ENCODE measurements at places on chromosomes 3 and 15.

GRCh38 chr3:40237889-40238571 lies 71.5 kb upstream of the EIF1B start:
- no peak for DNase-seq

- DNase-seq, result no peak
Measured at GRCh38 chr3:180595559-180595935, 6.4 kb upstream of the TTC14 start.

DNA sequence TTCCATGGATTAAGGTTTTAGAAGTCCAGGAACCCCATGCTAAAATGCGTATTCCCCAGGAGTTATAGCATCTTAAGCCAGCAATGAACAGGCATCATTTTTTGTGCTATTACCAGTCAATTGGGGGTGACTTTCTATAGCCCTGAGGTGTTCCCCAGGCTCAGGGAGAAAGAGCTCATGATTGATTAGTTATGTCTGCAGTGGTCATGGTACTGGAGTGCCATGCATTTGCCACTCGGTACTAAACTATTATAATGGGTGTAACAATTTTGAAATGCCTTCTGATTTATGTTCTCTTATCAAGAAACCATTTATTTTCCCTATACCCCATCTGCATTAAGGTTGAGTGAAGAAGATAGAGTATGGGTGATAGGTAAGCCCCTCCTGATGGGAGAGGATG lies 11.9 kb downstream of the LRRC31 start:
- DNase-seq, result no peak

DNA sequence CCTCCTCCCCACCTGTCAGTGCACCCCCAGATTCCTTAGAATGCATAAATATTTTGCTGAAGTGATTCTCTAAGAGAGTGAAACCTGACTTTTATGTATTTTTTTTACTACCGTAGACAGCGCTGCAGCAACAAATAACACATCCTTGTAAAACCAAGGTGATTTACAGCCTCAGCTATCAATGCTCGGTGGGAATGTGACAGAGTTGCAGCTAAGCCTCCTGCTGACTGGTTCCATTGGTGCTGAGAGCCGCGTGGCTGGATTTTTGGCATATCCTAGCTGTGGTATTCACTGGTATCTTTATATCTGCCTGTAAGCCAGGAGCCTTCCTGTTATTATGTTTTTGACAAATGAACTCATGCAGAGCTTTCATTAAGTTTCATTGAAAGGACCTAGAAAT lies 11.0 kb downstream of the FGD5 start:
- no peak for DNase-seq

GRCh38 chr3:16066545-16066944 lies 107.9 kb upstream of the GALNT15 start:
- no peak for DNase-seq

- DNase-seq, result peak; percentile 14
Measured at GRCh38 chr3:136819731-136820679, 1.1 kb downstream of the SLC35G2 start.

DNA sequence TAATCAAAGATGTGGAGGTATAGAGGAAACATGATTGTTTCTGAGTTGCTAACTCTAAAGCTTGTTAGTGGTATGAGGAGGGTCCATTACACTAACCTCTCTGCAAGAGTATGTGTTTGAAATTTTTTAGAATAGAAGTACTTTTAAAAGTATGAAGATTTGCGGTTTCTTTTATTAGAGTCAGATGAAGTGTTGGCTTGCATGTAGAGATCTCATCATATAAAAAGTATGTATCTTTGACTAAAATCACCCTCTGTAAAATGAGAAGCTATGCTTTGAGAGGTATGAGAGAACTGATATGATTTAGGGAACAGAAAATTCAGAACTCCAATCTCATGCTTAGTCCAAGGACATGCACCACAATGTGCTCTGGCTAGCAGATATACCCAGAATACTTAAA lies 140.4 kb upstream of the MBNL1 start:
- no peak for DNase-seq

GRCh38 chr3:141011232-141011996 lies 39.7 kb upstream of the SPSB4 start:
- peak; percentile 71 for DNase-seq

- DNase-seq, result no peak
Measured at GRCh38 chr15:82692171-82692570, 17.5 kb downstream of the AP3B2 start.

Measured in stimulated activated CD8-positive, alpha-beta memory T cell treated with anti-CD3 and anti-CD28 coated beads, Interleukin-2, amount 100 ng/mL, for 48 hours (primary cell).